Transverse colon (tissue), 4 donors: ENCODE measurements at places on chromosomes 6 and 20. TPM values are rescaled to one million over a fixed set of nuclear protein-coding genes. Genes with fewer than 3 reads are reported as not detected.

DNA sequence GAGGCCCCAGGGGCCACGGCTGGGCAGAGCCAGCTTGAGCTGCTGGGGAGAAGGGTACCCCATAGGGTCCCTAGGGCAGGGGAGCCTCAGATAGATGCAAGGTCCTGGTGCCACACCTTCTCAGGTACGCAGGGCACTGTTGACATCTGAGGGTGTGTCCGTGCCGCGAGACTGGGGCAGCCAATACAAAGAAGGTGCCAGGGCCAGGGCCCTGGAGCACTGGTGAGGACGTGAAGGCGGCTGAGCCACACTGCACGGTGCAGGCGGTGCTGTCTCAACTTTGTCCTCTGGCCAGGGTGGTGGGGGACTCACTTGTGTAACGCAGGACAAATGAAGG, 649 bp upstream of the LRRC73 start:
- no peak overlapping the region for H3K4me3 ChIP-seq
- peak overlapping the region; percentile 86 for H3K27ac ChIP-seq
- peaks cover 16% of the 10 kb centered on the region for H3K27me3 ChIP-seq

DNA sequence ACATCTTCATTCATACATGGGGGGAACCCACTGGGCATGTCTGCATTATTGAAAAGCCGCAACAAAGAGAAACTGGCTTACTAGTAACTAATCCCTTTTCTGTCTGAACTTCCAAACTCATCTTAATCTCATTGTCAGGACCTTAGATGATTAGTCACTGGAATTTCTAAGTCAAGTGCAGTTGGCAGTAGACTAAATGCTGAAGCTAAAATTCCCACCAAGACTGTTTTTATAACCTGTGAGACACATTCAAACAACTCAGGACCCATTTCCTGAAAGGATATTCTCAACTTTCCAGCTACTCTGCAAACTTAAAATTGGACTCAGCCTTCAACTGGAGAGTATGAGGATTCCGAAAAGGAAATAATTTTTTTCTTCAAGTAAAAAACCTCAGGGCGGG, 94.8 kb upstream of the SCAF8 start:
- no peak overlapping the region for H3K4me3 ChIP-seq
- H3K27ac ChIP-seq, result no peak overlapping the region
- no peaks in the 10 kb centered on the region for H3K4me1 ChIP-seq
- H3K36me3 ChIP-seq, result no peaks in the 10 kb centered on the region
- DNase-seq, result no peak
- H3K27me3 ChIP-seq, result no peaks in the 10 kb centered on the region

DNA sequence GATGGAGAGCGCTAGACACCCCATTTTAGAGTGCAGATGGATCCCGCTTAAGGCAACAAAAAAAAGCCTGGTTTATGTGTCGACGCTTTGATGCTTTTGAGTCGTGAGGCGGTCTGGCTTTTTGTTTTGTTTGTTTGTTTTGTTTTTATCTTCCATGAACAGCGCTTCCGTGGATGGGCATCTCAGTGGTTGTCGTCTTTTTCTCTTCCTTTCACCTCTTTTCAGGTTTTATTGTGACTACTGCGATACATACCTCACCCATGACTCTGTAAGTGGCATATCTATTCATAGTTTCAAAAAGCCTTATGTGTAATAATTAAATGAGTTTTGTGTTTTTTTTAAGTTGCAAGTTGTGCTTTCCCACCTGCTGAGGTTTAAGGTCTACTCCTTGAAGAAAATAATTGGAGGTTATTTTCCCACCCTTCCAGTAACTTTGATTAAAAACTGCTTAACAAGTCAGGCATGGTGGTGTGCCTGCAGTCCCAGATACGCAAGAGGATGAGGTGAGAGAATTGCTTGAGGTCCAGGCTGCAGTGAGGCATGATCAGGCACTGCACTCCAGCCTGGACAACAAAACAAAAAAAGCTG, 476 bp downstream of the SNRPC start:
- no peak for DNase-seq
- H3K4me1 ChIP-seq, result peaks cover 7% of the 10 kb centered on the region
- peak overlapping the region; percentile 69 for H3K4me3 ChIP-seq
- no peaks in the 10 kb centered on the region for H3K27me3 ChIP-seq
- H3K27ac ChIP-seq, result peak overlapping the region; percentile 93
- H3K36me3 ChIP-seq, result no peaks in the 10 kb centered on the region

DNA sequence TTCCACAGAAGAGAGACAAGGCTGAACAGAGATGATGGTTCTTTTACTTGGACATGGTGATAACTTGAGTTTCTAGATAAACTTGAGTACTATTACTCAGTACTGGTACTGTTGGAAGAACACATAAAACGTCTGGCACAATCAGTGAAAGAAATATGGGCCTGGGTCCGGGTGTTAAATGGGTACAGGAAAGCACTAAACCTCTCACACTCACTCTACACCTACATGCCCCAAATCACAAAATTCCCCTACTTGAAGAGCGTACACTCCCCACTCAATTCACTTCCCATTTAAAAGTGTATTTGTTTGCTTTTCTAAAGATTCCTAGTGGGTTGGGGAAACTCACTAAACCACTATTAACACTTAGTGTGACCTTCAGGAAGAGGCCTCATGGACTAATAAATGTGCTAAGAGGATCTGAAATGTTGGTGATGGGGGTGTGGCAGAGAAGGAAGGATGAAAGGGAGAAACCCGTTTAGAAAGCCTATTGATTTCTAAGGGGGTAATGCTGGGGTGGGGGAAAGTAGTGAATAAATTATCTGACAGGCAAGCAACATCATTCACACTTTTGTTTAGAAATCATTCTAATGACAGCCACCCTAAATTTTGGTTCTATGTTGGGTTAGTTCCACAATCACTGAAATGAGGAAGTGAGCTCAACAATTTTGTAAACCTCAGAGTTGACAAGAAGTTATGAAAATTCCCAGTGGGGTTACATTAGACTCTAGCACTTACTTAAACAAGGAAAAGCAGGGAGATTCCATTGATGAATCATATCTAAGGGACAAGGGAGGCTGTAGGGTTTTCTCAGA, 222.6 kb upstream of the MARCKS start:
- peaks cover 42% of the 10 kb centered on the region for H3K4me1 ChIP-seq
- peak overlapping the region; percentile 8 for H3K27ac ChIP-seq
- H3K27me3 ChIP-seq, result no peaks in the 10 kb centered on the region
- H3K4me3 ChIP-seq, result no peak overlapping the region
- DNase-seq, result no peak

GRCh38 chr6:158791274-158791855, 27.8 kb downstream of the EZR start:
- no peaks in the 10 kb centered on the region for H3K27me3 ChIP-seq
- no peaks in the 10 kb centered on the region for H3K36me3 ChIP-seq
- H3K4me3 ChIP-seq, result no peak overlapping the region
- DNase-seq, result peak; percentile 12

DNA sequence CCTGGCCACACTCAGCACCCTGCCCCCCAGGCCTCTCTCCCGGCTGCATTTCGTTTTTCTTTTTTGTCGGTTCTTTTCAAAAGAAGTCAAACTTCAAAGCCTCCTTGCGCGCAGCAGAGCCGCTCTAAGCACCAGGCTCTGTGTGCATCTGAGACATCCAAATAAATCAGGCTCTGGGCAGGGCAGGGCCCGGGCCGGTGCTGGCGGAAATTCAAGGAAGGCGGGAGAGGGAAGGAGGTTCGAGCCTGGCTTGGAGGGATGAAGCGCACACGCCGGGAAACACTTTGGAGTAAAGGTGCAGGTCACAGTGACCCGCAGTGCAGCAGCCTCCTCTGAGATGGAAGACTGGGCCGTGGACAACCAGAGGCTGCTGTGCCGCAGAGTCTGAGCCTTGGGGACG, 5.8 kb downstream of the GATA5 start:
- no peak for DNase-seq
- no peak overlapping the region for H3K27ac ChIP-seq
- no peaks in the 10 kb centered on the region for H3K4me1 ChIP-seq
- H3K4me3 ChIP-seq, result no peak overlapping the region

- H3K4me1 ChIP-seq, result no peaks in the 10 kb centered on the region
- DNase-seq, result no peak
- H3K27ac ChIP-seq, result no peak overlapping the region
- no peak overlapping the region for H3K4me3 ChIP-seq
These were observed 506.6 kb downstream of the FRK start for GRCh38 chr6:115554060-115554459.

GRCh38 chr6:155483858-155484257, 28.2 kb upstream of the NOX3 start:
- H3K4me3 ChIP-seq, result no peak overlapping the region
- DNase-seq, result no peak
- H3K27me3 ChIP-seq, result no peaks in the 10 kb centered on the region
- no peaks in the 10 kb centered on the region for H3K36me3 ChIP-seq

The ERVFRD-1 gene
- not detected for total RNA-seq

GRCh38 chr6:108897371-108897770, 49.1 kb downstream of the ARMC2 start:
- H3K36me3 ChIP-seq, result no peaks in the 10 kb centered on the region
- H3K27ac ChIP-seq, result no peak overlapping the region
- DNase-seq, result no peak
- H3K27me3 ChIP-seq, result no peaks in the 10 kb centered on the region
- no peak overlapping the region for H3K4me3 ChIP-seq

DNA sequence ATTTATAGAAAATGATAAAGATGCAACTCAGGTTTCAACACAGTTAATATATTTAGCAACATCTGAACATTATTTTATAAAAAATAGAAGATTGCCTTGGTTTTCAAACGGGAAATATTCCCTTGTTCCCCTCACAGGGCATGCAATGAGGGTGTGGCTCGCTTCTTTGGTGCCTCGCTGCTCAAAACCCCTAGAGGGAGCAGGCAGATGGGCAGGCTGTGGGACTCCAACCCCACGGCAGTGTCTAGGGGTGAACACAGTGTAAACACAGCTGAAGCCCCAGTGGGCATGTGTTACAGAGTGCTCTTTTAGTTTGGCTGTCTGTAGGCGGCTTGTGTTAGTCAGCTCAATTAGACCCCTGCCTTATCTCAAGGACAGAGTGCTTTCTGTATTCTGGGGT, 560.8 kb upstream of the IMPG1 start:
- H3K36me3 ChIP-seq, result no peaks in the 10 kb centered on the region
- H3K4me1 ChIP-seq, result no peaks in the 10 kb centered on the region
- DNase-seq, result no peak
- no peak overlapping the region for H3K27ac ChIP-seq
- H3K27me3 ChIP-seq, result no peaks in the 10 kb centered on the region

The APCDD1L gene
- not detected for total RNA-seq

GRCh38 chr6:166382500-166382932, 224 bp downstream of the MPC1 start:
- DNase-seq, result no peak
- H3K36me3 ChIP-seq, result no peaks in the 10 kb centered on the region
- peaks cover 25% of the 10 kb centered on the region for H3K4me1 ChIP-seq
- H3K27ac ChIP-seq, result peak overlapping the region; percentile 99
- H3K4me3 ChIP-seq, result peak overlapping the region; percentile 72
